ENCODE measurements at places on chromosomes 7 and 10.
A peak's percentile ranks its signal among the peaks of the same experiment; 100 is the strongest.

GRCh38 chr10:125639846-125640245 is 43.1 kb downstream of the TEX36 start:
- DNase-seq = no peak

DNA sequence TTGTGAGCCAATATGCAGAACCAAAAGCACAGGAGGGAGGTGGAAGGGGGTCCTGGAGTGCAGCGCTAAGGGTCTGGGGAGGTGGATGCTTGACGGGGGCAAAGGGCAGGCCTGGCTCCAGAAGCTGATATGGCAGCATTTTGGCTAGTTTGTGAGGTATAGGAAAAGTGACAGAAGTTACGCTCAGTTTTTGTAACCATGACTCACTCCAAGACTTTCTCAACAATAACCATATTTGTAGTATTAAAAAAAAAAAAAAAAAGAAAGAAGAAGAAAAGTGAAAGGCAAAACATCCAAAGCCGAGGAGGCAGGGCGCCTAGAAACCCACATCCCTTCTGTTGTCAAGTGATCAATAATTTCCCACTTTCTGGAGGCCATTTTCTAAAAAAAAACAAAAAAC is 92.3 kb downstream of the RNF216 start:
- DNase-seq = no peak

DNA sequence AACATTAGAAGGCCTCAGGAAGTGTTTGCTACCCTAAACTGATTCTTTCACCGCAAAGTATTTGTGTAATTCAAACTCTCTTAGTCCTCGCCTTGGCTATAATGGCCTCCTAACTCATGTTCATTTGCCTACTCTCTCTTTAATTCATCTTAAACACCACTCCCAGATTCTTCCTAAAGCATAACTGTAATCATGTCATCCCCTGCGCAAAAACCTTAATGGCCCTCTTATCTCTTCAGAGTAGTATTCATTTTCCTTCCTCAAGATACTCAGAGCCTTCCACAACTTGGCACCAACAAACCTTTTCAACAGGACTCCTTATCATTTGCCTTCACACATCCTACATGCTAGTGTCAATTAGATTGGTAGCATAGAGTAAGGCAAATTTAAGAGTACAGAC is 42.9 kb downstream of the CSTF2T start:
- no peak for DNase-seq

DNA sequence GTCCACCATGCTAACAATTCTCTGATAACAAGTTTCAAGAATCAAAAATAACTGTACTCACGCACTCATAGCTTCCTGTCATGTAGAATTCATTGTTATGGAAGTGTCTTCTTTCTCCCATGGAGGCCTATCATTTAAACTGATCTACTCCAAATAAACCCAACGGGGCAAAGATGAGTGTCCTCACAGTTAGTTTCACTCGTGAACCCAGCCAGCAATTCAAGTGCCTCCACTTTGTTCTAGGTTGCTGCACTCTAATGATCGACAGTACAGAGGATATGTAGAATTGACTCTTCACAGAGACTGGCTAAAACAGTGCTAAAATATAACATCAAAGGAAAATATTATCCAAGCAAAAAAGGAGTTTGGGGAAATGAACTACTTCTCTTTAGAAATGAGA is 111.4 kb downstream of the LRRN3 start:
- DNase-seq = no peak

GRCh38 chr7:142636751-142637150 is 112.5 kb upstream of the PRSS1 start:
- DNase-seq = no peak

GRCh38 chr7:156475179-156475578 is 165.4 kb upstream of the RNF32 start:
- DNase-seq = no peak

- peak; percentile 37 for DNase-seq
These were observed 877 bp upstream of the NOD1 start for GRCh38 chr7:30479202-30480120.

- DNase-seq = no peak
These were observed 60.9 kb downstream of the SLC16A9 start for GRCh38 chr10:59648711-59649201.

- DNase-seq = no peak
These were observed 56.0 kb downstream of the BPGM start for GRCh38 chr7:134702366-134703240.

- DNase-seq = no peak
These were observed 212.7 kb upstream of the GNAI1 start for GRCh38 chr7:79921976-79922375.

- DNase-seq = no peak
These were observed 20.7 kb upstream of the RAPGEF5 start for GRCh38 chr7:22377703-22378102.

- peak; percentile 44 for DNase-seq
These were observed 81.9 kb downstream of the ABCB5 start for GRCh38 chr7:20697351-20697750.

DNA sequence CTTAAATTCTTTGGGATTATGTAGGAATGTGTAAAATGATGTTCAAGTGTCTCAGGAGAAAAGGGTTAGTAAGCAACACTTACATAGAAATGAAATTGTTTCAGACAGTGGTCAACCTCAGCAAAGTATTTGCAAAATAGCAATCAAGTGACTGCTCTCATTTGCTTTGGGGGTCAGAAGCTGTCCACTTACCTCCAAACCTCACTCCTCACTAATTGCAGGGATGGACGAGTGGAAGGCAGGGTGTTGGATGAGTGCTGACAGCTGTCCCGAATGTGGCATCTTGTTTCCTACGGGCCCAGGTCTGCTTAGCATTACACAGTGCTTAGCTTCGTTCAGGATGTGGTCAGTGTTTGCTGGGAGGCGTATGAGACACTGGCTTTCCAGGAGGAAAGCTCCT is 437.0 kb downstream of the SUGCT start:
- DNase-seq = peak; percentile 74

DNA sequence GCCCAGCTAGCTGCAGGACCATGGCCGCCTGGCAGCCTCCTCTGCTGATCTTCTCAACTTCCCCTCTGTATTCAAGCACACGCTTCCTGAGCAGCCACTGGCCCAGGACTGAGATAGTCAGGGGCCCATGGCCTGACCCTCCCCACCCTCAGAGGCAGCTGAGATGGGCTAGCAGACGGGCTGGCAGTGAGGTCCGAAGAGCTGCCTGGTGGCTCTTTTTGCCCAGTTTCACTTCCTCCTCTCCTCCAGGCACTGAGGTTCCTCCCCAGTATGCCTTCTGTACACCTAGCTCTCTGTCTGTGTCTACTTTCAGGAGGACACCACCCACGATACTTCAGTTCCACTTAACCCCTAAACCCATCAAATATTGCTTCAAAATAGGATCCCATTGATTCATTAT is 395.6 kb downstream of the TNS3 start:
- DNase-seq = no peak

DNA sequence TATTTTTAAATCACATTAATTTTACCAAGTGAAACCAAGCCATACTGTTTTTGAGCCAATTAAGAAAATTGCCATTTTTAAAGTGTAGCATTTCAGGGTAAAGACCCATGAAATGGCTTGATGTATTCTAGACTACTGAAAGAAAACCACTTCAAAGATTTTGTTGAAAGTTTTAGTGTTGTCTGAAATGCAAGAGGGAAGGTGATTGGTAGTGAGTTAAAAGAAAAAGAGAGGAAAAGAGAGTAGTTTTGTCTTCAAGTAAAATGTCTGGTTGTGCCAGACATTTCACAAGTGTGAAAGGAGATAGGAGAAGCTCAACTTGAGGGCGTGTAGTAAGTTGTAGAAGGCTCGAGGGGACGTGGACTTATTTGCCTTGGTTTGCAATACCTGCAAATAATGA is 41.6 kb downstream of the CALML5 start:
- no peak for DNase-seq

DNA sequence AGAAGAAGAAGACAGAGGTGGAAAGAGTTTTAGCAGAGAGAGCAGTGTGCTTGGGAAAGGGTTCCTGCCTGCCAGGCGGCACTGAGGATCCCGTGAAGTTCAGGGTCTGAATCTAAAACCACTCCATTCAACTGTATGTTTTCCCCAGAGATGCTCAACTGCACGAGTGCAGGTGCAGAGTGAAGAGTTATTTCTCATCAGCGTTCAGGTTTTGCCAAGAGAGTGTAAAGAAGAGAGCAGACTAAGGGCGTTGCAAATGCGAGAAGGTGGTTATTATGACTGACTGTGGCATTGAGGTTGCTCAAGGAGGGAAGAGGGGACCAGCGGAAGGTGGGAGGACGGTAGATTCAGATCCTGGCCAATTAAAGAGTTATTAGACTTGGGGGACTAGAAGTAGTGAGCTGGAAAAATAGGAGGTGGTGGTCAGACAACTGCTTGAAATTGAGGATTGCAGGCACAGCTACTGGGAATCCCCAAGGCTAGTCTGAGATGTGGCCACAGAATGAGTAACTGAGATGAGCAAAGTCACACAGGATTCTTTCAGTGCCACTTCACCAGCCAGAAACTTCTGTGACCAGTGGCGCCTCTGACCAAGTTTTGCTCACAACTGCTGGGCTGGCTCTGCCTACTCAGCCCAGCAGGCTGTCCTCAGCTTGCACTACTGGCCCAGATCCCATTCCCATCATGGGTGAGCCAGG is 29.1 kb downstream of the STRA8 start:
- DNase-seq = no peak

DNA sequence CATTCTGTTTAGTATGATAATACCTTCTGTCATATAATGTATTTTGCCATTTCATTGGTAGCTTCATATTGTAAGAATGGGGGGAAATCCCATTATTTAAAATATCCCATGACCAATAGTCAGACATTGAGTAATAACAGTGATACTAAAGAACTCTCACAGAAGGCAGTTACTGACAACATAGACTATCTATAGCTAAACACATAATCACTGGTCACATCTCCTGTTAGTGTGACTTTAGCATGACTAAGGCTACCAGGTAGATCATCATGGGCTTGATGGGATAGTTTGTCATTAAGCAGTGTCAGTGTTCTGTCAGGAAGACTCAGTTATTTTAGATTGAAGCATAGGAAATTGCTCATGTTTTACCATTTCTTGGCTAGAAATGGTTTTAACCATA is 16.4 kb downstream of the OPN1SW start:
- DNase-seq = no peak

DNA sequence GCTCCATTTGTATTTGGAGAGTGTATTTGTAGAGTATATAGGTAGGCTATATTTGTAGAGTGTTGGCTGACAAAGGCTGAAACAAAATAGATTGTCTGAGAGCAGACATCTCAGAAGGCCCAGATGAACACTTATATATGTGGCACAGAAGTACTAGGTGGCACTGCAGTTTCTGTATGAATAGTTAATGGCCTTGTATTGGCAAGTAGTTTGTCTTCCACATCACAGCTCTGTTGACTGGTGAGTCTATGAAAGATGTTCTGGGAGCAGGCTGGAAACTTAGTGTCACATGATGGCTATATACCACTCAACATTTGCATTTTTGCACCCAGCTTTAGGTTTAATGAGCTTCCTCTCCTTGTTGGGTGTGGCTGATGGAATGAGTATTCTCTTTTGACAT is 51.9 kb downstream of the CCNY start:
- DNase-seq = no peak

DNA sequence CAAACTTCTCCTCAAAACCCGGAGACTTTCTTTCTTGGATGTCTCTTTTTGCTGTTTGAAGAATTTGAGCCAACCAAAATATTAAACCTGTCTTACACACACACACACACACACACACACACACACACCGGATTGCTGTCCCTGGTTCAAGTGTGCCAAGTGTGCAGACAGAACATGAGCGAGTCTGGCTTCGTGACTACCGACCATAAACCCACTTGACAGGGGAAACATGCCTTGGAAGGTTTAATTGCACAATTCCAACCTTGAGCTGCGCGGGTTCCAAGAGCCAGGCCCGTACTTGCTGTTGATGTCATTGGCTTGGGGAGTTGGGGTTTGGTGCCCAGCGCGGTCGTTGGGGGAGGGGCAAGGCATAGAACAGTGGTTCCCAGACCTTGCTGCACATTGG is 1.7 kb downstream of the EGFR start:
- no peak for DNase-seq

DNA sequence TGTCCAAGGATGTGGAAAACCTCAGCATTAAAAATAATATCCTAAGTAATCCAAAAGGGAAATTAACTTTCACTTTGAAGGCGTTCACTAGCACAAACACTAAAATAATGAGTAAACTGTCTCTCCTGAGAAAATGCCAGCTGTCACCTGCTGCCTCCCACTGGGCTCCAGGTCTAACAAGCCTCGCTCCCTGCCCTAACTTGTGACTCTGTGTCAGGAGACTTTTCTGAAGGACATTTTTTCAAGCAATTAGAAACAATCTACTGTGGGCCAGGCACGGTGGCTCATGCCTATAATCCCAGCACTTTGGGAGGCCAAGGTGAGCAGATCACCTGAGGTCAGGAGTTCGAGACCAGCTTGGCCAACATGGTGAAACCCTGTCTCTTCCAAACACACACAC is 72.8 kb upstream of the GLCCI1 start:
- peak; percentile 31 for DNase-seq

- DNase-seq = no peak
These were observed 209.5 kb downstream of the GLRX3 start for GRCh38 chr10:130345728-130346127.

DNA sequence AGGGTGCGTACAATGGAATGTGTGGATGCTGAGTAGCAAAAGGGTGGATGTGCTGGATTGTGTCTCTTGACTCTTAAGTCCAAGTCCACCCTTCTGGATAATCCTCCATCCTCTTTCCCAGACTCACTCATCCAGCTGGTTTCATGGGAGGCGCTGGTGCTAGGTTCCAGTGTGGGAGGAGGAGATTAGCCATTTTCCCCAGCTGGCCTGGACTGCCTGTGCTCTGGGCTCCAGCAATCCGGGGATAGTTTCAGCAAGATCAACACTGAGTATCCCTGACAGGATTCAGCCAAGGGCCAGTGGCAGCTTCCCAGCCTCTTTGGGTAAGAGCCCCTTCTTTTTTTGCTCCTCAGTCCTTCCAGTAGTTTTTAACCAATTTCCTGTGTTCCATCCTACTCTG is 21.6 kb upstream of the TRIL start:
- no peak for DNase-seq

GRCh38 chr7:5393328-5393727 is 30.3 kb downstream of the TNRC18 start:
- DNase-seq = no peak

DNA sequence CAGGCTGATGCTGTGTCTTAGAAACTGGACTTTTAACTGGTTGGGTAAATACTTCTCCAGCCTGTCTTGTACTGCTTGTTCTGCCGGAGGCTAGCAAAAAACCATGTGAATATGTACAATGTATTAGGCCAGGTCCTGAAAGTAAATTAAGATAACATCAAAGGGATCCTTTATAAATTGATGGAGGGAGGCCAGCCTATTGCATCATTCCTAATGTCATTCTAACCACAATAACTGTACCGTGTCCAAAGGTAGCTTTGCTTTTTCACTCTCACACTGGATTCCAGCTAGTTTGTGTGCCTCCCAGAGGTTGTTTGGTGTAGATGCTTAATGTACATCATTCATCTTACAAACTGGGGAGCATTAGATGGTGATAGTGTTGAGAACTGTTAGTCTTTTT is 91.2 kb upstream of the SEM1 start:
- no peak for DNase-seq

- DNase-seq = peak; percentile 96
These were observed 476.9 kb downstream of the KCNMA1 start for GRCh38 chr10:77160679-77161078.

- DNase-seq = no peak
These were observed 59.7 kb downstream of the CAMK2B start for GRCh38 chr7:44265728-44266127.

GRCh38 chr10:33722067-33722466 is 387.6 kb upstream of the NRP1 start:
- DNase-seq = peak; percentile 22

Data from A172 (cell line).